H4 (cell line): ENCODE measurements at places on chromosomes 12 and 14.
A peak's percentile ranks its signal among the peaks of the same experiment; 100 is the strongest.

- DNase-seq = no peak
These were observed 43.0 kb downstream of the CCNK start for GRCh38 chr14:99524091-99524661.

DNA sequence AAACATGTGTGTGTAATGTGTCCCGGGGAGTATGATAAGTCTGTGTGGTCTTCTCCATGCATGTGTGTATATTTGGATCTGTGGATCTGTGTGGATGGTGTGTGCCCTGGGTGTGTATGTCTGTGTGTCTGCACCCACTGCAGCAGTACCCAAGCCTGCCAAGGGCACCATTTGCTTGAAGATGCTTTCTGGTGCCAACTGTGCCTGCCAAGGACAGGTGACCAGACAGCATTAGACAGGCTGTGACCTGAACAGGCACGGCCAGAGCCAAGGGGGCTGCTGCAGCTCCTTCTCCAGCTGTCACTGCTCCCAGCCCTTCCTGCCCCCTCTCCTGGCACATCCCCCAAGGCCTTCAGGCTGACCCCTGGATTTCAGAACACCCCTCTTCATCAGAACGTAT lies 35.0 kb downstream of the DTX1 start:
- DNase-seq = no peak

- no peak for DNase-seq
These were observed 39.4 kb upstream of the BICDL1 start for GRCh38 chr12:119949594-119949993.

GRCh38 chr14:101009531-101009930 lies 106.0 kb upstream of the RTL1 start:
- no peak for DNase-seq

DNA sequence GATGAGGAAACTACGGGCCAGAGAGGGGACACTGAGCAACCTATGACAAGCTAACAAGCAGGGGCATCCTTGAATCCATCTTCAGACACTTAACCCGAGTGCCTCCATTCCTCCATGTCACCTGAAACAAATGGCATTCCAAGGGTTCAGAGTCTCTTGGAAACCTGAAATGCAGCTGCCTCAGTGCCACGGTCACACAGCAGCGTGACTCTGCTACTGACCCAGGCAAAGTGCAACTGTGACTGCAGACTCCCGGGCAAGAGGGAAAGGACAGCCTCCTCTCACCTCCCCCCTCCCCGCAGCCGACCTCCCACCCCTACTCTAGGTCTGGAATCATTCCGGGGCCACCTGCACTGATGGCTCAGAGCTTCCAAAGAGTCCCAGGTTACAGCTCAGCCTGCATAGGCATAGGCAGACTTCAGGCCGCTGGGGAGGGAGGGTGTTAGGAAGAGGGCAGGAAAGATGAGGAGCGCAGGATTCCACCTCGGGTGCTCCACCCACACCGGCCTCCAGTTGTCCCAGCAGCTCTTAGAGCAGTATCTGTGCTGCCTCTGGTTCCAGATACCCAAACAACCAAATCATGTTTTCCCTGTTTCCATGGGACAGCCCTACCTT lies 53.2 kb downstream of the KCNK10 start:
- DNase-seq = no peak

GRCh38 chr12:108645686-108646599 lies 12.2 kb upstream of the SELPLG start:
- DNase-seq = no peak

DNA sequence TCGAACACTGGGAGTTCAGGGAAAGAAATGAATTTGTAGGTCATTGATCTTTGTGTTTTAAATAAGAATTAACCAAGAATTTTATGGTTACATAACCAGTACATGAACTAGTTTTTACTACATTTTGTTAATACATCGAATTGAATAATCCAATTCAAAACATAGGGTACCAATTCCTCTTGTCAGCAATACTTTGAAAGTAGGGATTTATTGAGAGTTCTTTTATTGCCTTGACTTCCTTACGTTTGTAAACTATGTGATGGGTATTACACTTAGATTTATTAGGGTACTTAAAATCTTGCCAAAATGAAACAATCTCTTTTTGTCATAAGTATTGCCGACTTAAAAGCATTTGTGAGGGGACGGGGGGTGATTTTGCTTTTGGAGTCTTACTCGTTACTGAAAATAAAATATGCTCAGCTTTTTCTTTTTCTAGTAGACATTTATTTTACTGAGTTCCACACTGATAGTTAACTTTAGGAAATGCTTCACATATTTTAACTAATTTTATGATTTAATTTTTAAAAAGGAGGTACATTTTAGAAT lies 22.4 kb downstream of the SOCS2 start:
- no peak for DNase-seq

GRCh38 chr12:64299628-64300027 lies 77.5 kb upstream of the KICS2 start:
- no peak for DNase-seq

DNA sequence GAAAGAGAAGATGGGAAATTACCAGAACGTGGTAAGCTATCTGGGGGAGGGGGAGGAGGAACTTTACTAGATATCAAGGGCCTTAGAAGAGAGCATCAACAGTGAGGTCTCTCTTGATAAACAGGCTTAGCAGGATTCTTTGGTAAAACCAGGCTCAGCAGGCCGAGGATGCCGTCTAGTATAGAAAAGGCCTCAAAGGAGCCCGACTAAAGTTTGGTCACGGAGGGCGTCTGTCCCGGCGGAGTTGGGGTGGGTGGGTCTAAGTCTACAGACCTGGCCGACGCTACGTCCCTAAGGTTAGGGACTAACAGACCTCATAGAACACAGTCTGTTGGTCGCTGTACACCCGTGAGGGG lies 538 bp upstream of the TIGAR start:
- DNase-seq = no peak

DNA sequence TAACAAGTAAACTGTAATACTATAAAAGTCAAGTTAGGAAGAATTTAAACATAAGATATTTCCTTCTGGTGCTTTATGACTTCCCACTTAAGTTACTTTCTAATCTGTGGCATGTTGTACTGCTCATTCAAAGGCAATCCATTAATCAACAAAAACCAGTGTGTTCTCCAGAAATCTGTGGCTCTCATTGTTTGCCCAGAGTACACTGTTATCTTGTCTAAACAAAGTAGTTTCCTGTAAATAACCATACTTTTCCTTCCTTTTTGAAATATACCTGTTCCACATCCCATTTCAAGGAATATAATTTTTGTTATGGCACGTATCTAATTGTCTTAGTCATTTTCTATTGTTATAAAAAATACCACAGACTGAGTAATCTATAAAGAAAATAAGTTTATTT lies 184.1 kb downstream of the CCER1 start:
- DNase-seq = no peak

GRCh38 chr14:26896447-26896846 lies 298.6 kb upstream of the NOVA1 start:
- no peak for DNase-seq

GRCh38 chr14:81348061-81348460 lies 52.1 kb downstream of the STON2 start:
- DNase-seq = no peak

GRCh38 chr12:120231316-120232011 lies 30.6 kb upstream of the RPLP0 start:
- DNase-seq = peak; percentile 97
